ENCODE measurements at places on chromosomes 3 and 15.

DNA sequence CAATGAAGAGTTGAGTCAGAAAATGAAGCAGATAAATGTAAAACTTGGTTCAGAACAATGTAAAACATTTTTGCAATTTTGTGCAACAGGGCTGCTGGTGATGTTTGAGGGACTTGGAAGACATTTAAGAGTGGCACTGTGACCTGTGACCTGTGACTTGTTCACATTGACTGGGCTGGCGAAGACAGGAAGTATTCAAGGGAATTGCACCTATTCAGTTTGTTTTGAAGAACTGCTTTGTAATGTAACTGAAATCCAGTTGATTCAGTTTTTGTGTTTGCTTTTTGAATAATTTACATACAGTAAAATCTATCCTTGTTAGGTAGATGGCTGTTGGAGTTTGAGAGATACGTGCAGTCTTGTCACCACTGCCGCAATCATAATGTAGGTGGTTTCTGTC is 35.4 kb downstream of the MCTP2 start:
- no peak for DNase-seq

DNA sequence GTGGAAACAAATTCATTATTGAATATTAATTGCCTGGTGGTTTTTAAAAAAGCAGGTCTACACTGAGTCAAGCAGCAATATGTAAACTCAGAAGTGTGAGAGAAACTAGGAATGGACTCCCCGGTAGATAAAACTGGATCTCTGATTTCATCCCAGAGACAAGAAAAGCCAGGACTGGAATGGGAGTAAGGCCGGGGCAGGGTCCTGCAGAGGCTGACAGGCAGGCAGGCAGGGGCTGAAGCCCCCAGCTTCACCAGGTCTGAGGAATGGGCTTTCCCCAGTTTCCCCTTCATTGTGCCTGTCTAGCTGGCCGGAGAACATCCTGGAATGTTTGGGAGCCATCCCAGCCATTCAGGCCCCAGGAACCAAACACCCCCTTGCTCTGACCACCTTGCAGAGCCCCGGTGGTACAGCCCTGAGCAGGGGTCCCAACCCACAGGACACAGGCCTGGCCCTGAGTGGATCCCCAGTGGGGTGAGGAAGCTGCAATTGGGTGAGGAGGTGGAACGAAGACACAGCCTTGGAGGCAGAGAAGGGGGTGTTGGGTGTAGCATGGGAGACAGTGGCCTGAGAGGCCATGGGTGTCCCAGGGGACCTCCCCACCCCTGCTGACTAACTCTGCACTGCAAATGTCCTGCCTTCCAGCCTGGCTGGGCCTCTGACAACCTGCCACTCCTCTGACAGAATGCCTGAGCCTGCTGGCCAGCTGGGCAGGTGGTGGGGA is 31.7 kb upstream of the XYLB start:
- DNase-seq, result no peak

- no peak for DNase-seq
Measured at GRCh38 chr3:57006179-57006657, 54.2 kb upstream of the SPATA12 start.

DNA sequence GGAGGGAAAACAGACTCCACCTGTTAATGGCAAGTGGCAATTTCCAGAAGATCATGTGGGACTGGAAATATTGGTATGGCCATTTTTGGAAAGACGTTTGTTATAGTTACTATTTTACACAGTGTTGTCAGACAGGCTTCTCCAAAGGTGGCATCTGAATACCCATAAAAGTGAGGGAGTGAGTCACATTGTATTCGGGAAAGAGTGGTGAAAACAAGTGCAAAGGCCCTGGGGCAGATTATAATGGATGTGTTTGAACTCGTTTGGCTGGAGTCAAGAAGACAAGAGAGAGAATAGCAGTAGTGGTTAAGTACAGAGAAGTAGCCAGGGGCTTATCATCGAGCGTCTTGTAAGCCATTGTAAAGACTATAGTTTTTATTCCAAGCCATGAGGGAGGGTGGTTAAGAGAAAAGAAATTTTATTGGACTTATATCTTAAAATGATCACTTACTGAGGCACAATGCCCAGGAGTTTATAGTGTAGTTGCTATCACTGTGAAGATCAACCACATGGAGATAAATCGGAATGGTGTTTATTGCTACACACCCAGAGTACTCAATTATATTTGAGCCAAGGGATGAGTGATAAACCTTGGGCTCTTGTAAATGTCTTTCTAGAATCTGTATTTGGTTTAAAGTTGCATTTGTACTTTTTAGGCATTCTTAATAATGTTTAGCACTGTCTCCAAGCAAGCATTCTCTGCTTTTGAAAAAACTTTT is 212.8 kb upstream of the KBTBD8 start:
- no peak for DNase-seq

DNA sequence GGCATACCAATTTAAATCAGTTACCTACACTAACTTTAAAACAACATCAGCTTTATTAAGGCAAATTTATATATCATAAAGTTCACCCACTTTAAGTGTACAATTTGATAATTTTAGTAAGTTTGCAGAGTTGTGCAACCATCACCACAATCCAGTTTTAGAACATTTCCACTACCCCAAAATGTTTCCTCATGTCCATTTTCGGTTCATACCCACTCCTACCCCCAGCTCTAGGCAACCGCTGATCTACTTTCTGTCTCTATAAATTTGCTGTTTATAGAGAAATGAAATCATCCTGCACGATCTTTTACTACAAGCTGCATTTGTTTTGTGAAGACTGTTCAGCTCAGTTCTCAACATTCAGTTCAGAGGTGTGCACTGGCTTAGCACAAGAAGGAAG is 31.5 kb upstream of the FAM81A start:
- DNase-seq, result no peak

GRCh38 chr15:87563869-87564268 is 692.7 kb downstream of the NTRK3 start:
- no peak for DNase-seq

DNA sequence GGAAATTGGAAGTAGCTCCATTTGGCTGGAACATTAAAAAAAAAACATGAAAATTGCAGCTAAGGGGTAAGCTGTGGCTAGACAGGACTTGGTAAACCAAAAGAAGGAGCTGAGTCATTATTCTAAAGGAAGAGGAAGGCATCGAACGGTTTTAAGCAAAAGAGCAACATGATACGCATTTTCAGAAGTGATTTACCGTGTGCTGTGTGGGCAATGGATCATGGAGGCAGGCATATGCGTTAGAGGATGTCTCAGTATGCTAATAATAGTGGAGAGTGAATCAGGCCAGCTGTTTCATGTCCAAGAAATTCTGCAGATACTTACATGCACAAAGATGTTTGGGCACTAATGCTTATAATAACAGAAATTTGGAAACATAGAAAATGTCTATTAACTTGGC is 409.1 kb upstream of the ATP11B start:
- DNase-seq, result no peak

- no peak for DNase-seq
Measured at GRCh38 chr15:64697911-64698369, 77.4 kb downstream of the RBPMS2 start.
